Mesendoderm (in vitro differentiated cells): ENCODE measurements at places on chromosomes 16 and 17.

GRCh38 chr16:60217787-60218186, 1483.7 kb upstream of the GOT2 start:
- H3K4me3 ChIP-seq = no peak overlapping the region
- no peaks in the 10 kb centered on the region for H3K27me3 ChIP-seq
- peaks cover 2% of the 10 kb centered on the region for H3K4me1 ChIP-seq
- H3K36me3 ChIP-seq = no peaks in the 10 kb centered on the region

- no peaks in the 10 kb centered on the region for H3K27me3 ChIP-seq
- no peak overlapping the region for H3K27ac ChIP-seq
- DNase-seq = no peak
- no peak overlapping the region for H3K4me3 ChIP-seq
Measured at GRCh38 chr16:35425270-35425669, 1965.9 kb downstream of the TP53TG3F start.

DNA sequence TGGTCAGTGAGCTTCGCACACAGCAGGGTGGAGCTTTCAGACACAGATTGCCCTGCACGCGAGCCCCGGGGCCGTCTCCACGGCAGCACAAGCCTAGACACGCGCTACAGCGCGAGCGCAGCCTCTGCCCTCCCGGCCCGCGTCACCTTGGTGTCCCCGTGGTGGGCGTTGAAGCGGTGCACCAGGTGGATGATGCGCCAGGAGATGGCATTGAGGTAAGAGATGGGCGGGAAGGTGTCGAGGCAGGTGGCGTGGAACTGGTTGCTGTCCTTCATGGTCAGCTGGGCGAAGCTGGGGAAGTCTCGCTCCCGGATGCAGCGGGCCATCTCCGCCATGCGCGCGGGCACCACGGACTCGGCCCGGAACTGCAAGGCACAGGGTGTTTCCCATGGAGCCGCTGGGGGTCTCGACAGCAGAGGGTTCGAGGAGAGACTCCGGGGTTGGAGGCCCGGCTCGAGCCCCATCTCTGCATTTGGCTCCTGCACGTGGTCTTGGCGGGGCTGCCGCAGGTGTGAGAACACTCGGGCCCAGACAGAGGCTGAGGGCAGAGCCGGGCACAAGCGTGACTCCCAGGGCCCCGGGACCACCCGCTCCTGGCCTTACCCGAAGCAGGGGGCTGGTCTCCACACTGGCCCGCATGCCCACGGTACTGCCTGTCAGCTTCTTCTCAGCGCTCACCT, 4.3 kb upstream of the CYBA start:
- no peak for DNase-seq
- H3K27ac ChIP-seq = no peak overlapping the region
- H3K4me3 ChIP-seq = no peak overlapping the region
- no peaks in the 10 kb centered on the region for H3K27me3 ChIP-seq
- H3K36me3 ChIP-seq = peaks cover 4% of the 10 kb centered on the region

DNA sequence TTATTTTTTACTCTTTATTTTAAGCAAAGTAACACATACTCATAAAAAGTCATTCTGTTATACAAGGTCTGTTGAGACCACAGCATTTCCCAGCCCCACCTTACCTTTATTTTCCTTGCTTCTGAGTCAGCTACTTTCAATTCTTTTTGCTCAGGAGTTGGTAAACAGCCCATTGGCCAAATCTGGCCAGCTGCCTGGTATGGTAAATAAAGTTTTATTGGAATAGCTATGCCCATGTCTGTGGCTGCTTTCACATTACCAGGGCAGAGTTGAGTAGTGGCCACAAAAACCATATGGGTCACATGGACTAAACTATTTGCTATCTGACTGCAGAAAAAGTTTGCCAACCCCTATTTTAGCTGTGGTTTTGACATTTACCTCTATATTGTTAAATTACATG, 3.4 kb upstream of the NSRP1 start:
- no peaks in the 10 kb centered on the region for H3K4me1 ChIP-seq
- no peak for DNase-seq
- H3K36me3 ChIP-seq = no peaks in the 10 kb centered on the region
- H3K27me3 ChIP-seq = no peaks in the 10 kb centered on the region
- no peak overlapping the region for H3K27ac ChIP-seq

- H3K4me3 ChIP-seq = no peak overlapping the region
- DNase-seq = peak; percentile 64
- H3K36me3 ChIP-seq = peaks cover 1% of the 10 kb centered on the region
Measured at GRCh38 chr16:75385507-75386152, 47.7 kb downstream of the CFDP1 start.

GRCh38 chr16:3865241-3865640, 15.3 kb downstream of the CREBBP start:
- peaks cover 5% of the 10 kb centered on the region for H3K4me1 ChIP-seq
- H3K27ac ChIP-seq = no peak overlapping the region
- H3K27me3 ChIP-seq = no peaks in the 10 kb centered on the region
- no peak for DNase-seq
- no peak overlapping the region for H3K4me3 ChIP-seq
- H3K36me3 ChIP-seq = no peaks in the 10 kb centered on the region

- H3K27me3 ChIP-seq = no peaks in the 10 kb centered on the region
- no peak overlapping the region for H3K4me3 ChIP-seq
- H3K4me1 ChIP-seq = no peaks in the 10 kb centered on the region
- no peaks in the 10 kb centered on the region for H3K36me3 ChIP-seq
- H3K27ac ChIP-seq = no peak overlapping the region
Measured at GRCh38 chr16:4578961-4579530, 22.9 kb downstream of the C16orf96 start.

DNA sequence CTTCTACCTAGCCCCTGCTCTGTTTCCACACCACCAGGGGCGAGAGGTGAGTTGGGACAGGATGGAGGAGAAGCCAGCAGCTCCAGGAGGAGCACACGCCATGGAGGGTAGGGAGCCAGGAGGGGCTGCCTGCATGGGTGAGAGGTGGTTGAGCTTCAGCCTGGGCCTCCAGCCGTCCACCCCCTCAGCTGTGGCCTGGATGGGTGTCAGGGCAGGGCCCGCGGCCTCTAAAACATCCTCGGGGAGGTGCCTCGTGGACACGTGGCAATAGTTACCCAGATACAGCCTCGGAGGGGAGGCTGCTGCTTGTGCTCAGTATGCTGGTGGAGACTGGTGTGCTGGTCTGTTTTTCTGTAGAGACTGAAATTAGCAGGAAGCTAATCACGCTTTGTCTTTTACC, 104.7 kb upstream of the GSE1 start:
- H3K4me1 ChIP-seq = no peaks in the 10 kb centered on the region
- H3K36me3 ChIP-seq = no peaks in the 10 kb centered on the region
- H3K27me3 ChIP-seq = no peaks in the 10 kb centered on the region
- H3K4me3 ChIP-seq = no peak overlapping the region

- no peak overlapping the region for H3K4me3 ChIP-seq
- no peak for DNase-seq
- no peak overlapping the region for H3K27ac ChIP-seq
- no peaks in the 10 kb centered on the region for H3K4me1 ChIP-seq
- H3K27me3 ChIP-seq = no peaks in the 10 kb centered on the region
Measured at GRCh38 chr17:75639327-75639726, 6.1 kb downstream of the SMIM5 start.

DNA sequence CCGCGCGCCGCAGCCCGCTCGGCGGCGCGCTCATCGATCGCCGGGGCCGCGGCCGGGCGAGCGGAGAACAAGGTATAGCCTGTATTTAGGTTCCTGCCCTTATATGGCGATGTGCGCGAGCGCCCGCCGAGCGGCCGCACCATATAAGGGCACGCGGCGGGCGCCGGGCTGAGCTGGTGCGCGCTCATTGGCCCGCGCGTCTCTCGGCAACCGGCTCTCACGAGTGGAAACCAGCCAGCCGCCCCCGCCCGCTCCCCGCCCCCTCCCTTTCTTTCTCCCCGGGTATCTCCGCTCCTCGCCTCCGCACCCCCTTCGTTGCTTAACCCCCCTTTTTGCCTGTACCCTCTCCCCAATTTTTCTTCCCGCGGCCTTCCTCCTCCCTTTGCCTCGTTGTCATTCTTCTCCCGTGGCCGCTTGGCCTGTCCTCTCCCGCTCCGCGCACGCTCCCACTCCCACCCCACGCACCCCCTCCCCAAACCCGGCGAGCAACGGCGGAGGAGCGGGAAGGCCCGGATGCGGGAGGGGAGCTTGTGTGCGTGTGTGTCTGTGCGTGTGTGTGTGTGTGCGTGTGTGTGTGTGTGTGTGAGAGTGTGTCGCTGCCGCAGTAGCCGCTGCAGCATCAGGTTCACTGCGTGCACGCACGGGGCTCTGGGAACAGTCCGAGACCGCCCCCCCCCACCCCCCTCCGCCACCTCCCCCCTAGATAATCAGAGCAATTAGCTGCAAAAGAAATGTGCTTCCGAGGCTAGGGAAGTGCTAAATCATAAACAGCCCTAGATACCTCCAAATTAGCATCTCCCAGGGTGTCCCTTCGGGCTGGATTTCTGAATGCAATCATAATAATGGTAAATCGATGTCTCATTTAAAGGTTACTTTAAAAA, 13.5 kb upstream of the CBX8 start:
- H3K4me1 ChIP-seq = peaks cover 3% of the 10 kb centered on the region
- peak; percentile 88 for DNase-seq
- no peak overlapping the region for H3K4me3 ChIP-seq

DNA sequence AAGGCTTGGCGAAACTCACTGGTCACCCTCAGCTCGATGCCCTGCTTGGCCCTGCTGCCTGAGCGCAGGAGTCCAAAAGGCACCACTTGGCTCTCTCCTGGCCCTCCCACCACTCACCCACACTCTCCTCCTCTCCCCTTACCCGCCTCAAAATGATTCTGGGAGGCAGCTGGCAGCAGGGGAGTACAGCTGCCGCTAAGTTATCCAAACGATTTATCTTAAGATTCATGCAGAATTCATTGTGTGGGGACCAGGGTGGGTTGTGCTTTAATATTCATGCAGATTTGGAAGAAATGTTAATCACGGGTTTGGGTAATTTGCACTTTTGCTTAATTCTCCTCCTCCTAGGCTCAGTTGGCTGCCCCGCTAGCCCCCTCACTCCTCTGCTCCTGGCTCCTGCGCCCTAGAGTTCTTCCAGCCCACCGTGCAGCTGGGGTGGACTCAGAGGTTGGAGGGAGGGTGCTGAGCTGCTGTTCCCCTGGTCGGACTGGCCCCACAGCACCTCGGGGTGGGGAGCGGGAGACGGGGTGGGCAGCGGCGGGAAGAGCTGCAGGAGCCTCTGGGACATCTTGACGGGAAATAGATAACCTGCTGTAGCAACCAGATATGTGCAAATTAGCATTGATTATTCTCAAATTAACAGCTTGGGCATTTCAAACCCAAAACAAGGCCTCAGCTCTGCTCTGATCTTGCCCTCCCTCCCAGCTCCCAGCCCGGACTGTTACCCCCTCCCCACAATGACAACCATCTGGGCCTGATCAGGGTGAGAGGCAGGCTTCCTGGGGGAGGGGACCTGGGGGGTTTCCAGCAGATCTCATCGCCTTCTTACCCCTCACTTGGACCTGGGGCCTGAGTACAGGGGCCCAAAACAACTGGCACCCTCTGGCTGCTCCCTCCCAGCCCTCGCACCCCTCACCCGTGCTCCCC, 122.6 kb upstream of the RPL38 start:
- peaks cover 3% of the 10 kb centered on the region for H3K4me1 ChIP-seq
- no peaks in the 10 kb centered on the region for H3K27me3 ChIP-seq

DNA sequence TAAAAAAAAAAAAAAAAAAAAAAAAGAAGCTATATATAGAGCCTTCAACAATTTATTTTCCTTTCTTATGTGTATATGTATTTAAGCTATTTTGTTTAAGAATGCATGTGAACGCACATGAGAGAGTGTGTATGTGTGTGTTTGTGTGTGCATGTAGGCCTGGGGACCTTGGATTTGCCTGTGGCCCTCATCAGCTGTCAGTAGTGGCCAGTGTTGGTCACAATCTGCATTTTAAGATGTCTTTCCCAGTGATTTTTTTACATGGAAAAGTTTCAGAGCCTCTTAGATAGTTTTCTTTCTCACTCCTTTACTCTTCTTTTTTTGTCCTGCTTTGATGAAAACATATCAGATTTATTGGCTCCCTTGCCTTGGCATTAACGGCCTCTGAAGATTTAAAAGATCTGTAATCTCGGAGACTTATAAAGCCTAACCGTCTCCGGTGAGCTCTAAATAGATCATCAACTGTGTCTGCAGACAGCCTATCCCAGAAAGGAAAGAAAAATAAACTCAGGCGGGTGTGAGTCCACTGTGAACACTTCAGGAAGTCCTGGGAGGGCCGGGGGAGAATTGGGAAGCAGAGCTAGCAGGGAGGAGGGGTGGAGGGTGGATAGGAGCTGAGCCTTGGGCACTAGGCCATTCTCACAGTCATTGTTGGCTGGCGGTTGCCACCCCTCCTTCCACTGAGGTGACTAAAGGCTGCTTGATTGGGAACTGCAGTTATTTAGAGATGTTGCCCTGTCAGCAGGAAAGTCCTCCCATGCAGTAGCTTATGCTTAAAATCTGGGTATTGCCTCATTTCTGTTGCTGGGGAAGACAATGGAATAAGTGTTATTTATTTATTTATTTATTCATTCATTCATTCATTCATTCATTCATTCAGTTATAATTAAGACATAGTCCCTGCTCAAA, 86.8 kb downstream of the WWP2 start:
- no peak overlapping the region for H3K27ac ChIP-seq
- no peak for DNase-seq
- H3K27me3 ChIP-seq = no peaks in the 10 kb centered on the region
- H3K4me3 ChIP-seq = no peak overlapping the region
- H3K4me1 ChIP-seq = peaks cover 3% of the 10 kb centered on the region

DNA sequence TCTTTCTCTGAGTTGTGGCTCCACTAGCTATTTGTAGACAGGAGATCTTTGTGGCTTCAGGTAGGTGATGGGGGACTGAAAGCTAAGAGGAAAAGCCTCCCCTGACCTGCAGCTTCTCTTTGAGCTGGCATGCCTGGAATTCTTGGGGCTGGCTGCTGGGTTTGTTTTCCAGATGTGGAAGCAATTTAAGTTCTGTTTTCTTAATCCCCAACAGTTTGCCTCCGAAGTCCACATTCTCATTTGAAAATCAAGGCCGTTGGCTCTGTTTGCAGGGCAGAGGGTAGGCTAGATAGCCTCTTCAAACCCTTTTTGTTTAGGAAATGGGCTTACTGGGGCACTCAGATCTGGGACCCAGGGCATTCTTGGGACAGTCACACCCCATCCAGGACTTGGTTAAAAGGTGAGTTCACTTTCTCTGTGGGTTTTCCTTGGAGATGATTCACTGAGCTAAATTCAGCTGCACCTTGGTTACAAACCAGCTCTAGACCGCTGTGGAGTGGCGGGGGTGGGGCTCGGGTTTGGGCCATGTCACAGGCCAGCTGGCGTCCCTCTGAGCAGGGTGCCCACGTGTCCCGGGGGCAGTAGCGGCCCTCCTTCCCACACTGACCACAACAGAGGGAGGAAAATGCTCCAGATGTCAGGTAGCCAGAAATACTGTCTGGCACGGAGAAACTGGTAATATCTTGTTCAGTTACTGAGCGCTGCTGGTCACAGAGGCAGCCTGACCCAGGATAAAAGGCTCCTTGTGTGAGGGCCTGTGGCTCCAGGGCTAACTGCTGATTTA, 108.5 kb downstream of the RAB11FIP4 start:
- H3K36me3 ChIP-seq = no peaks in the 10 kb centered on the region
- DNase-seq = peak; percentile 55
- H3K27ac ChIP-seq = no peak overlapping the region
- no peaks in the 10 kb centered on the region for H3K27me3 ChIP-seq
- H3K4me1 ChIP-seq = peaks cover 7% of the 10 kb centered on the region

GRCh38 chr17:48970224-48970623, 1.8 kb upstream of the GIP start:
- H3K27me3 ChIP-seq = no peaks in the 10 kb centered on the region
- H3K27ac ChIP-seq = no peak overlapping the region
- no peak for DNase-seq
- H3K36me3 ChIP-seq = no peaks in the 10 kb centered on the region
- H3K4me3 ChIP-seq = no peak overlapping the region
- H3K4me1 ChIP-seq = peaks cover 2% of the 10 kb centered on the region
